ENCODE measurements at places on chromosomes 1 and 21. TPM values are rescaled to one million over a fixed set of nuclear protein-coding genes. Genes with fewer than 3 reads are reported as not detected.

DNA sequence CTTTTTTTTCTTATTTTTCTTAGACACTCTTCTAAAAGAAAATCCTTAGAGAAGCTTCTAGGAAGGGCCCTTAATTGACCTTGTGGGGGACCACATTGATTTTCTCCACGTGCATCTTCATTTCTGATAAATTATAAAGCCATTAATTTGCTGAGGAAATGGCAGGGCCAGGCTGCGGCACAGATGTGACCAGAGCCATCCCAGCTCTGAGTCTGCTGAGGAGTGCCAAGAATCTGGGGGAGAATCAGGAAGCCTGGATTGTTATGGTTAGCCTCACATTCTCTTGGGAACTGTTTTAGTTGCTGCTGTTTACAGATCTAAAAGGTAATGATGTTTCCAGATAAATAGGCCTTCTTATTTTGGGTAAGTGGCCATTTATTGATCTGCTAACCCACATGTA, 16.2 kb downstream of the PROX1 start:
- DNase-seq, result no peak

- DNase-seq, result no peak
Measured at GRCh38 chr21:29018540-29018939, 609 bp downstream of the RWDD2B start.

DNA sequence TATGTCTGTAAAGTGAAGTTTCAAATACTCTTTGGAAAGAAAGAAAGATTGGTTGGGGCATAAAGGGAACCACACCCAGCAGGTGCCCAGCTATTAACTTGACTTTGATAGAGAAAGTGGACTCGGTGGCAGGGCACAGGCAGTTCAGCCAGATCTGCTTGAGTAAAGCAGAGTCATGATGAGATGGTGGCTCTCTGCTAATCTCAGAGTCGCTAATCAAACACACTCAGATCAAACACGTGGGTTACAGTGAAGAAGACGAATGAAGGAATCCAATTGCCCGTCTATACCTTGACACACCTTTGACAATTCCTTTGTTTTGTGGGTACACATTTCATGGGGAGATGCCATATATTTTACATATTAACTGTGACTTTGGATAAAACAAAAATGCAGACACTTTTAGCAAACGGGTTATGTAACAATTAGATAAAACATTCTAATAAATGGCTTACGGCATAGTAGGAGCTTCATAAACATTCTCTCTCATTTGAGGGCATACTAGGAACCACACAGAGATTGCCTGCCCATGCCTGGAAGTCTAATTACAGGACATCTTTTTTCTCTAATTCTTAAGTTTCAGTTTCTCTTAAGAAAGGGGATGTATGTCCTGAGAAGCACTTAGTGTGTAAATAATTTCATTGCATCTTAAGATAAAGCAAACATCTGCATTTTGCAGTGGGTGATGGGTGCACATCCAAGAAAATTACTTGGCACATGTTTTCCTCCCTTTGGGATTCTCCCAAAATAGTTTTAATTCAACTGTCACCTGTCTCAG, 7.2 kb downstream of the CBR1 start:
- no peak for DNase-seq

- DNase-seq, result no peak
Measured at GRCh38 chr21:36035381-36035791, 24.9 kb downstream of the SETD4 start.

- no peak for DNase-seq
Measured at GRCh38 chr1:41464885-41465284, 19.6 kb downstream of the EDN2 start.

- DNase-seq, result no peak
Measured at GRCh38 chr1:202809597-202810159, 1.1 kb upstream of the PCAT6 start.

DNA sequence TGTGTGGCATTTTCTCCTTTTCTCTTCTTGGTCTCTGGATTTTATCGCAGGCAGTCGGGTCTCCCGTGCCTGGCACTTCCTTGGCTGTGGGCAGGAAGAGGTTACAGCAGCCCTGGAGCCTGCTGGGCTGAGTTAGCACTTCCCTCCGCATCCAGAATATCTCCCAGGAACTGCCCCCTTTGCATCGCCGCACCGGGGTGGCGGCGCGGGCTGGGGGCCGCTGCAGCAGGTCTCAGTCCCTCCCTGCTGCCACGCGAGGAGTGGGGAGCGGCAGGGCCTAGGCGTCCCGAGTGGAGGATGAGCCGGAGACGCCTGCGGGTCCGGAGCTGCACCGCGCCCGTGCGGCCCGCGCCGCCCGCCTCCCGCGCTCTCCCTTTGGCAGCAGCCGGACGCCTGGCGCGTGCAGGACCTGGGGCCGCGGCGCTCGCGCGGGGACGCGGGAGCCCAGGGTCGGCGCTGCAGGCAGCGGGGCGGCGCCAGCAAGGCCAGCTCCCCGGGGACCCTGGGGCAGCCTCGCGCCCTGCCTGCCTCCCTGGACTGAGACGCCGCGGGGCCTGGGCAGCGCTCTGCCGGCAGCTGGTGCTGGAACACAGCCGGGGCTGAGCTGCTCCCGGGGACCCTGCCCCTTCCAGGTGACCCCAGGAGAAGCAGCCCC, 192.8 kb downstream of the PRDM2 start:
- no peak for DNase-seq

Gene CD1E
- total RNA-seq, result not detected

Gene CLCA1
- 0.26 TPM for total RNA-seq

Gene IFNLR1
- total RNA-seq, result 4.5 TPM

Gene SELP
- not detected for total RNA-seq

Gene PEAR1
- 1.8 TPM for total RNA-seq

Gene NHLH1
- total RNA-seq, result not detected

All from bronchial epithelial cell (primary cell).